Testis (tissue), 5 donors: ENCODE measurements at places on chromosomes 13 and 19.
A peak's percentile ranks its signal among the peaks of the same experiment; 100 is the strongest.

DNA sequence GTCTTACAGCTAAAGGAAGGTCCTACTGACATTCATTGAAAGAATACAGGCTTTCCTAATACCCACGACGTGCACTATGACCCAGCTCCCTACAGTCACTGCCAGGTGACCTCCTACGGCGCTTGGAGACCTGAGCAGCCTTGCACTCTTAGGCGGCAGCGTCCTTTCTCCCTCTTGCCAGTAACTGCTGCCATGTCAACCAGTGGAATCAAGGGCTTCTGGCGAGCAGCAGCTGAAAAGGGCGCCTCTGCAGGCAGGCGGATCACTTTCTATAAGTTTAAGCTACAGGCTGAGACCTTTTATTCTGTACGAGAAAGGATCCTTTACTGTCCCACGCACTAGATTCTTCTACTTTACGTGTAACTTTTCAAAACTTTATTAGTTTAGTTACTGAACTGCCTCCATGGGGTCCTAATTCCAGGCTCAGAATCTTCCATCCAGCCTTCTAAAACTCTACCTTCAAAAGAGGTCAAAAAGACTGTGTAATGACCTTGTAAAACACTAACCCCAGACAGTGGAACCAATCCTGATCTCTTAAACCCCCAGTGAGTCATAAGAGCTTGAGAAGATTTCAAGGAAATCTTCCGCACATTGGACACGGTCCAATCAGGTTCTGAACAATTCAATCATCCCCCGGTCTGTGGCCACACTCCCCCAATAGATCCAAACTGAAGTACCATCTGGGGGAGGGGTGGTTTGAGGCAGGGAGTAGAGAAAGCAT is 1.9 kb downstream of the KCTD12 start:
- DNase-seq, result peak; percentile 77

- DNase-seq, result no peak
Measured at GRCh38 chr13:108070925-108071324, 144.4 kb downstream of the LIG4 start.

- DNase-seq, result no peak
Measured at GRCh38 chr19:35225951-35226350, 2.6 kb downstream of the FAM187B start.

- no peak for DNase-seq
Measured at GRCh38 chr13:58547419-58547818, 915.9 kb downstream of the PCDH17 start.

DNA sequence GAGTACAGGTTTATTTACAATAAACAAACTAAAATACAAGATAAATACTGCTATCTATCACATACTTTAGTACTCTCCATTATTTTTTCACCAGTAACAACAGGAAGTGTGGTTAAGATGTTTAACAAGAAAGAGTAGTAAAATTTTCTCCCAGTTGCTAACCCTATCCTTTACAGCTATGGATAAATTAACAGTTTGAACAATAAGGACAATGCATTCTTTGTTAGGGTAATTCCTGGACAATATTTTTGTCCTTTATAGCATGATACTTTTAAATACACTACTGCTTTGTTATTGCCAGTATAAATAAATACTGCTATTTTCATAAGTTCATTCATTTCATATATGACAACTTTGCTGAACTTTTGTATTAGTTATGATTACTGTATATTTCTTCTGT is 630.2 kb upstream of the ATXN8OS start:
- no peak for DNase-seq

DNA sequence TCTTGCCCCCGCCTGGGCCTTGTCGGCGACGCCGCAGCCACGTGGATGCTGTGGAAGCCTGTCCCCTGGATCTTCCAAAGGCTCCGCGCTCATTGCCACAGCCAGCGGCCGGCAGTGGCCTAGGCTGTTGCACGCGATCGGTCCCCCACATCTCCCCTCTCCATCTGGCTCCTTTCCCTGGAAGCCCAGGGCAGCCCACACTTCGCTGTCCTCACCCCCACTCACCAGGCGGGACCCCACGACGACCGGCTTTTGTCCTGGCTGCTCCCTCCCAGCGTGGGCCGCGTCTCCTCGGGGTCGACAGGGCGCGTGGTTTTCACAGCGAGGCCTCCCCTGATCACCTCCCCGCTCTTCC is 605 bp upstream of the TEX30 start:
- no peak for DNase-seq

- DNase-seq, result no peak
Measured at GRCh38 chr13:98399756-98400155, 177.2 kb downstream of the STK24 start.

DNA sequence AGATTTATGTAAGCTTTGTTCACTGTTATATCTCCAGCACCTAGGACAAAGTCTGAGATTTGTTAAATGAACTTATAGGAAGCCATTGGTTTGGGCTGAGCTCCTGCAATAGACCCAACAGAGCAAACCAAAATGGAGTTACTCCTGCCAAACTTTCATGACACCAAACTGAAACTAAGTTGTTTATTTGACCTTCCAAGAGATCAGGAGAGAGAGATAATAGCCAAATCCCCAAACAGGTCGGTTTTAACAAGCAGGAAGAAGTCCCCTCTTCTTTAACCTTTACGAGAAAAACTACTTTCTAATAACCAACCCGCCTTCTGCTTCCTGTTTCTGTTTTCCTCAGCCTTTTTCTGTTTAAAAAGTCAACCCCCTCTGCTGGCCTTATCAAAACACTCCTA is 54.9 kb upstream of the ATP12A start:
- DNase-seq, result no peak

GRCh38 chr13:48501705-48502104 is 31.2 kb downstream of the RCBTB2 start:
- DNase-seq, result no peak

DNA sequence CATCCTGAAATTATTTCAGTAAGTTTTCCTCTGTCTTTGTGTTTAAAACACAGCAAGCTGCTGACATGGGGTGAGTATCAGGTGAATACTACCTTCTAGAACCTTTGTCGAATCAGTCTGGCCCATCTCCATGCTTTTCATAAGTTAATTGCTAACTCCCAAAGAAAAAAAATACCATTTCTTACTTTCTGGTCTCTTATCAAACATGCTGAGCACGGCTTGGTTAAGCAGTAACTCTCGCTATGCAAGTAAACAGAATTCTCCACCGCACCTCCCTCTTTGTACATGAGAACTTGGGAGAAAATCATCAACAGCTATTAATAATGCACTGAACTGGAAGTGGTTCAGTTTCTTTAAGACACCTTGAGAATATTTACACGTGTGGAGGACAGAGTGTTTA is 88.6 kb downstream of the FGF9 start:
- no peak for DNase-seq

- no peak for DNase-seq
Measured at GRCh38 chr13:97133955-97134354, 88.2 kb upstream of the MBNL2 start.

DNA sequence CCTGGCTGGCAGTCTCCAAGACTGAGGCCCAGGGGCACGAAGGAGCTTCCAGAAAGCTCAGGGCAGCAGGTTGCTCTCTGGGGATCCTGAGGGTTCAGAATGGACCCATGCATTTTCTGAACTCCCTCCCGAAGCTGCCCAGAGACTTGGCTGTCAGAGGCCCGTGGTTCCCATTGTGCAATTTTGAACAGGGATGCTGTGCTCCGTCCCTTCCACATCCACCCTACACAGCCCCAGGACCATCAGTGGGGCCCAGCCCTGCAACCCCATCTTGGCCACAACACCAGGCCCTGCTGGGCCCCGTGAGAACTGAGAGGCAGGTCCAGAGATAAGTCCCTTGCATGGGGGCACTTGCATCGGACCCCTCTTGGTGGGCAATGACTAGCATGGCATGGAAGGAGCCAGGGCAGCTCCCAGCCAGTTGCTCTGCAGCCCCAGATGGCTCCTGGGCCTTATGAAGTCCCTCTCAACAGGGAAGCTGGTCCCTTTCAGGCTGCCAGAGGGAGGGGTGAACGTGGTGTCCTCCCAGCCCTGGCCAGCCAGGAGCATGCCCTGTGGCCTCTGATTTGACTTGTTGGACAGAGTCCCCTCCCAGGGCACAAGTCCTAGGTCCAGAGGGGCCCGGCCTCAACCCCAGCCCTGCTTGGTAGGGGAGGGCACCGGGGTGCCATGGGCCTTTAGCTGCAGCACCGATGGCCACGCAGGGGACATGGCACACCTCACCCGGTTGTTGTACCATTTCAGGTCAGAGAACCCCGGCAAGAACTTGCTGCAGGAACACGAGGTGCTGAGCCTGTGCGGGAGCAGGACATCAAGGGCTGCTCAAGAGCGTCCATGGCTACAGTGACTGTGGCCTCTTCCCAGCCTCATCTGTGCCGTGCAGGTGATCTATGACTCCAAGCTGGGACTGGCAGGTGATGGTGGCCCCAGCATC is 17.3 kb upstream of the ZNF14 start:
- DNase-seq, result peak; percentile 11

- DNase-seq, result no peak
Measured at GRCh38 chr13:99028890-99029289, 51.0 kb upstream of the DOCK9 start.

- DNase-seq, result no peak
Measured at GRCh38 chr13:59883885-59884284, 279.8 kb downstream of the DIAPH3 start.

DNA sequence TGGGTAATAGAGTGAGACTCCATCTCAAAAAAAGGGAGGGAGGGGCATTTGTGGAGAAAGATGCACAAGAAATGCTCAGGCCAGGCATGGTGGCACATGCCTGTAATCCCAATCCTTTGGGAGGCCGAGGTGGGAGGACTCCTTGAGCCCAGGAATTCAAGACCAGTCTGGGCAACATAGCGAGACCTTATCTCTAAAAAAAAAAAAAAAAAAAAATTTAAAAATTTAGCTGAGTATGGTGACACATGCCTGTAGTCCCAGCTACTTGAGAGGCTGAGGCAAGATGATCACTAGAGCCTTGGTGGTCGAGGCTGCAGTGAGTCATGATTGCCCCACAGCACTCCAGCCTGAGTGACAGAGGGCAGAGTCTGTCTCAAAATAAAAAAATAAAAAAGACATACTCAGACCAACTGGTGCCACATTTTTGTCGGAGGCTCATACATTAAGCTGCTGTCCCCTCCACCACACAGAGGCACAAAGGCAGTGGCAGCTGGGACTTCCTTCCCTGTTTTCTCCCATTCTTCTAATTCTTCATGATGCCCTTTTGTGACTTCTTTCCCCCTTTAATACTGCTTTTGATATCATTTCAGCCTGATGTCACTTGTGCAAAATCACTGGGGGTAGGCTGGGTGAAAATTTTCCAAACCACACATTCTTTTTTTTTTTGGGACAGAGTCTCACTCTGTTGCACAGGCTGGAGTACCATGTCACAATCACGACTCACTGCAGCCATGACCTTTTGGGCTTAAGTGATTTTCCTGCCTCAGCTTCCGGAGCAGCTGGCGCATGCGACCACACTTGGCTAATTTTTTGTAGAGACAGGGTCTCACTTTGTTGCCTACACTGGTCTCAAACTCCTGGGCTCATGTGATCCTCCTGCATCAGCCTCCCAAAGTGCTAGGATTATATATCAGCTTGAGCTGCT is 26.8 kb upstream of the CXCL17 start:
- DNase-seq, result no peak

DNA sequence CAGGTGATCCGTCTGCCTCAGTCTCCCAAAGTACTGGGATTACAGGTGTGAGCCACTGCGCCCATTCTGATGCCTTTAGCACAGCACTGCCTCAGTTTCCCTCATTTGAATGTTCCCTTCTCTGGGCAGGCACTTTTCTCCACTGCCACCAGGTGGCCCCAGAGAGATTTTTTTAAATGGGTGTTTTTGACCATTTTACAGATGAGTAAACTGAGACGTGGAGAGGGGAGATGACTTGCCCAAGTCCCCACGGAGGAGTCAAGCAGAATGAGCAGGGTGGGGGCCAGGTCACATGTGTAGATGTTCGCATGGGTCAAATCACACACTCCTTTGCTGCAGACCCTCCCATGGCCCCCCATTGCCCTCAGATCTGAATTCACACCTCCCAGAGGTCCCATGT is 3.2 kb upstream of the PDE4C start:
- no peak for DNase-seq

DNA sequence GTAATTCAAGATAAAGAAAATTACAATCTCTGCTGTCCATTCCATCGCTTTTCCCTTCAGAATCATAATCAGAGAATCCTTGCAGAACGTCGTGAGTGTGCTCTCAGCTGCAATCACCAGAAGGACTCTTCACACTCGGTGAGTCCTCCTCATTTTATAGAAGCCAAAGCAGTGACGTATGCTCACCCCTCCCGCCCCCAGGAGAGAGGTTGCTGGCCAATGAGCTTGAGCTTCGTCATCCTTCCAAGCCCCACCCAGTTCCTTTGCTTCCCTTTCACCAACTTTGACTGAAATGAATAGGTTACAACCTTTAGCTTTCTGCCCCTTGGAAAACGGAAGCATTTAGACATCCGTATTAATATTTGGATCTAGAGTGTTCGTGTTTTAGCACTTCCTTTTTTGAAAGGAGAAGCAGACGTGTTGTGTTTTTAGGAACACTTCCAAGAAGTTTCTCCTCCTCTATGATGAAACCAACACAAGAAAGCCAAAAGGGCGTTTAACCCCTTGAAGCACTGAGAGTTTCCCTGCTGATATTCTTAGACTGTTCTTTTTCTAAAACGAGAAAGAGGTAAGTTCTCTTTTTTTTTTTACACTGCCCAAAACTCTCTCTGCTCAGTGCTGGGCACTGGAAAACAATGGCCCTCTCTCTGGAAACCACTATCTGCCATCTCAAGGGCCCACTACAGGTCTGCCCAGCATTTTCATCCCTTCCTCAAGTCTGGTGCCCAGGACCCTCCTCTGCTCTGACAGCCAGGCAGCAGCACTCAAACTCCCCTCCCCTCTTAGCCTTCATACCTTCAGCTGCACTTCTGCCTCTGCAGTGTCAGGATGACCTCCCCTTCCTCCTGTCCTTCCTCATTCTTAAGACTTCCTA is 44.3 kb upstream of the CEACAM21 start:
- DNase-seq, result peak; percentile 64

DNA sequence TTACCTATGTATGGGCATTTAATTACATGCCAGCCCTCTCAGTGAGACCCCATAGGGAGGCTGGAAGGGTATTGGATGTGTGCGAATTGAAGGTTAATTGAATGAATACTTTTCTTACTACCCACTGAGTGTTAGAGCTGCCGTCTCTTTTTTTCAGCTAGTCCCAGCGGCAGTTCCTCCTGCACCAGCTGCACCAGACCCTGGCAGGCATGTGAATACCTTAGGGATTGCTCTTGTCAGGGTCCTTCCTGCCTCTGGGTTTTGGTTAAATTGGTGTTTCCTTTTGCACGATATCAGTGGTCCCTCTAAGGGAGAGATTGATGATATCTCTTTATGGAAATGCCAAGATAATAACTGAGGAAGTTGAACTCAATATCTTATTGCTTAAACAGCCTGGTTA is 9.8 kb upstream of the CXCL17 start:
- DNase-seq, result no peak

GRCh38 chr13:33219926-33220325 is 65.6 kb downstream of the STARD13 start:
- DNase-seq, result no peak

- DNase-seq, result no peak
Measured at GRCh38 chr13:98272549-98272948, 95.5 kb upstream of the RNF113B start.

- peak; percentile 67 for DNase-seq
Measured at GRCh38 chr19:1401138-1401888, at the start of gene GAMT. TSS of gene GAMT (minus strand) at chr19:1401542. CDS start at chr19:1401476, 66 bp downstream.
